NCI-H524 (cell line): ENCODE measurements at places on chromosomes 3 and 15.
A peak's percentile ranks its signal among the peaks of the same experiment; 100 is the strongest.

DNA sequence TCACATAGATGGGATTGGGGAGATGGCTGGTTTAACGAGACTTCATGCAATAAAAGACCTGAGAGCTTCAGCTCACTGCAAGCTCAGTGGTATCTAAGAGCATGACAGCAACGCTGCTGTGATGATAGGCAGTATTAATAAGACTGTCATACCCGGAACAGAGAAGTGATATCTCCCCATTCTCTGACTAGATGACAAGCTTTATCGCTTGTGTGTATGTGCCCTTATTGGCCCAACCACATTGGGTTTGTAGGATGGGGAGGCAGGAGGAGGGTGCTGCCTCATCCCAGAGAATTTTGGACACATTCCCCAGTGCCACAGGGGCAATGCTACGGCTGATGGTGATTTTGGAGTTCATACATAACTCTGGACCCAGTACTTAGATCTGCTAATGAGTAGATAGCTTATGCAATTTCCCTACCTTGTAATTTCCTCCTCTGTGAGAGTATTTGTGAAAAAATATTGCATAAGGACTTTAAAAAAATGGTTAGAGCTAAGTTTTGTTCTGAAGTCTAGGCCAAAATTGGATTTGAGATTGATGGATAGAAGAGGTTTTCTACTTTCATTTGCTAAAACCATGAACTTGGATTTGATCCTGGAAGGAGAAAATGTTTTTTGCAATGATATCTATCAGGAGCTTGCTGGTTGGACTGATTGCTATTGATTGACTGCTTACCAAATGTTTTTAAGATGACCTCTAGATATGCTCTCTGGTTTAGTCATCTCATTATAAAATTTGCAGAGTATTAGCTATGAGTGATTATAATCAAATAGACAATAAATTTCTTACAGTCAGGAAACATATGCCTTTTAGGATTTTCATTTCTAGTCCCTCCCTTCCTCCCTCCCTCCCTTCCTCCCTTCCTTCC, 14.0 kb upstream of the TMEM212 start:
- DNase-seq = no peak

- DNase-seq = no peak
Measured at GRCh38 chr15:95799286-95800200, 531.0 kb upstream of the NR2F2 start.

DNA sequence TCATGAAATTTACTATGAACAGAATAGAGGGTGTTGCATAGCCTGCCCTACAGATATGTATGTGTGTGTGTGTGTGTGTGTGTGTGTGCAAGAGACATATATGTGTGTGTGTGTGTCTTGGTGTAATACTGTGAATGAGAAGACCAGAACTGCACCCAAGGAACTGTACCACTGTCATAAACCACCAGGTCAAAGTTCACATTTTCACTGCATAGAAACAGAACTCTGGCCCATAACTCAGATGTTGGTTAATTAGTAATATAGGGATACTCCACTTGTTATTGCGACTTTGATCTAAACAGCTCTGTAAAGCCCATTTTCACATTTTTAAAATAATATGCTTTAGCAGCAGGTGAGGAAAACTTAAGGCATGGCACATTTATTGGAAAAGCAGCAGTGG, 111.8 kb downstream of the IGF2BP2 start:
- DNase-seq = no peak

GRCh38 chr15:49223536-49224274, 53.7 kb downstream of the GALK2 start:
- no peak for DNase-seq

DNA sequence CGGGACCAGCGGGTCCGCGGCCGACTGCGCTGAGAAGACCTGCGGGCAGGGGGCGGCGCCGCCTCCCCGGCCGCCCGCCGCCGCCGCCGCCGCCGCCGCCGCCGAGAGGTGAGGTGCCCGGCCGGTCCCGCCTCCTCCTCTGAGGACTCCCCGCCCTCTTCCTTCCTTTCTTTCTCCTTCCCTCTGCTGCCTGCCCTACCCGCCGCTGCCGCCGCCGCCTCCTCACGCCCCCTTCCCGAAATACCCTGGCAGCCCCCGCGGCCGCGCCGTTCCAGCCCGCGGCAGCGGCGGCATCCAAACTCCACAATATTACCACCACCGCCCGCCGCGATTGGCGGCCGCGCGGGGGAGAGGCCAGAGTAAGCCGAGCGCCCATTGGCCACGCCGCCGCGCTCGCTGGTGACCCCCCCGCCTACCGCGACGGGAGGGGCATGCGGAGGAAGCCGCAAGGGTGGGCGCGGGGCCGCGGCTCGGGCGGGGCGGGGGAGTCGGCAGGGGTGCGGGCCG, 61.8 kb upstream of the ANKRD28 start:
- DNase-seq = peak; percentile 93
